ENCODE measurements at places on chromosomes 2 and 18.

- DNase-seq = no peak
These were observed 808.1 kb downstream of the RNF144A start for GRCh38 chr2:7725171-7725849.

- DNase-seq = no peak
These were observed 41.1 kb downstream of the C1QL2 start for GRCh38 chr2:119117408-119117807.

GRCh38 chr2:143885461-143885860 is 634.5 kb downstream of the ZEB2 start:
- DNase-seq = no peak

- no peak for DNase-seq
These were observed 94.1 kb downstream of the CSRNP3 start for GRCh38 chr2:165563468-165564225.

DNA sequence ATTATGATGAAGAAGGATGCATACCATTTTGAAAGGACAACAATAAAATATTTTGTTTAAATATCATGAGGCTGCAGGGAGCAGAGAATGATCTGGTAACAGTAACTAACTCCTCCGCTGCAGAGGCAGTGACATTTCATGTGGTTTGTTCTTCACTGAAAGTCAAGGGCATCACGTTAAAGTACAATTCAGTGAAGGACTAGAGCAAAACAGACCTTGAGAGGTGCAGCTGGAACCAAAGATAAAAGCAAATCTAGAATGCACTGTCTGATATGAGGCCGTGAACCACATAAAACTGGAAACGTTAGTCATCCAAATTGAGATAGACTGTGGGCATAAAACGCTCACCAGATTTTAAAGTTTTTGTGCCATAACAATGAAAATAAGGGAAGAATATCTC is 522.9 kb upstream of the TNP1 start:
- DNase-seq = no peak

DNA sequence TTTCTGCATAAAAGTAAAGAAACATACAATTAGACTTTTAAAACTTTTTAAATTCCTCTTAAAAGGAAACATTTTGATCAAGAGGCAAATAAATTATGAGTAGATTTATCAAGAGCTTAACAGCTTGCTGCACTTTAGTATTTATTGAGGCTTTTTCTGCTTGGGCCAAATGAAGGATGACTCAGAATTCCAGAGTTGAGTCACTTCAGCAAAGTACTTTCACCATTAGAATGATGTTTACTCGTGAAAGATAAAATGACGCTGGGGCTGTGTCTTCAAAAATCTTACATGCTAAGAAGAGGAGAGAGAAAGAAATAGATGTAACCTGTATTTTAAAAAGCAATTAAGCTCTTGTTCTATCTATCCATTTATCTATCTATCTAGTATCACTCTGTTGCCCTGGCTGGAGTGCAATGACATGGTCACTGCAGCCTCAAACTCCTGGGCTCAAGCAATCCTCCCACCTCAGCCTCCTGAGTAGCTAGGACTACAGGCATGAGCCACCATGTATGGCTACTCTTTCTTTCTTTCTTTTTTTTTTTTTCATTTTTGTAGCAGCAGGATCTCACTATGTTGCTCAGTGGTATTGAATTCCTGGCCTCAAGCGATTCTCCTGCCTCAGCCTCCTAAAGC is 75.3 kb upstream of the RIOK3 start:
- no peak for DNase-seq

DNA sequence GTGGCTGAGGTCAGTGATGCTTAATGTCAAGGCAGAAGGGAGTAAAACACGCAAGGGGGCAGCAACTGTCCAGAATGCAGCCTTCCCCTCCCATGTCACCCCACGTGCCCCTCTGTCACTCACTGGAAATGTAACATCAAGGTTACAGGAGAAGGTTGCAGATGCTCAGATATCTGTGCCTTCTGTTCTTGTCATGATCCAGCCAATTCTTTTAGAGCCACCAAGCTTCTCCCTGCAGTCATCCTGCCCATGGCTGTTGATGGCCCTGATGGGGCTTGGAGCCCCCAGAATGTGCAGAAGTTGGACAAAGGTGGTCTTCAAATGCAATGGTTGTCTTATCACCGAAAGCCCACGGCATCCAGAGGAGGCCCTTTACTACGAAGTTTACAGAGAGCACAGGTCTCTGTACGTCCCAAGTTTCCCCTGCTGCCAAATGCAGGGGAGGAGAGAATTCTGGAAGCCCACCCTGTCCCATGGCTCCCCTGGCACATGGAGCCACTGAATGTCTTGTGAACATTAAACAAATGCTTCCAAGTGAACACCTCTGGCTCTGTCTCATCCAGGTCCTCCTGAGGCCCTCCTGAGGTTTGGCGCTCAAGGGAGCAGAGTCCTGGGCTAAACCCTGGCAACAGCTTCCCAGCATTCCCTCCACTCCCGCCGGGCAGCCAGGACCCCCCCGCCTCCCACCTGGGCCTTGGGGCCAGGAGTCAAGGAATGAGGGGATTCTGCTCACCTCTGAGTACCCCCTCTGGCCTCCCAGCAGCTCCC is 4.5 kb upstream of the GPR55 start:
- no peak for DNase-seq

- no peak for DNase-seq
These were observed 318.0 kb downstream of the FIGN start for GRCh38 chr2:163417596-163418337.

DNA sequence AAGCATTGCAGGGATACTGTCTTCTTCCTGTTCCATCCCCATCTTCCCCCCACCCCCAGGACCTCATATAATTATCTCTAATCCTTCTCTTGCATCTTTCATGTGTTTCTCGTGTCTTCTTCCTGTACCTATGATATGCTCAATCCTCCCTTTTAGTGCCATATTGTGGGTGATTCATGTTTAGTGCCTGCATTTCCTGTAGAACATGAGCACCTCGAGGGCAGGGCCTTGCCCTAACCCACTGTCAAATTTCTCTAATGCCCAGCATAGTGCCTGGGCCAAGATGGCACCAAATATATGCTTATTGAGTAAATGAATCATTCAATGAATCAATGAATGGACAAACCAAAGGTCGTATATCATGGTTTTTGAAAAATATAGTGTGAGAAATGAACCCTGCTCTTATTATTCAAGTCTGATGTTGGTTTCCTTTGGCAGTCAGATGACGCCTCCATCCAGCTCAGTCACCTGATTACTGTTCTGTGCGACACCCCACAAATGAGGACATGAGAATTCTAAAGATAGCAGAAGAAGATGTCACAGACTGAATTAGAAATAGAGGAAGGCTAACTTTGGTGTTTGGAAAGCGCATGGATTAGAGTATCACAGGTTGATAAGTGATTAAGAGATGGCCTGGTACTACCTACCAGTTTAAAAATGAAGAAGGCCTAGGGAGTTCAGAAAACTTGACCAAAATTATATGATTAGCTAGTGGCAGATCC is 278.4 kb downstream of the PRKCE start:
- DNase-seq = no peak

- no peak for DNase-seq
These were observed 107.1 kb upstream of the MAPRE2 start for GRCh38 chr18:34933909-34934661.

All from stimulated activated CD4-positive, alpha-beta T cell treated with anti-CD3 and anti-CD28 coated beads, TNF-alpha, amount 100 ng/mL, for 24 hours (primary cell).